ENCODE measurements at places on chromosomes 11 and 22.

DNA sequence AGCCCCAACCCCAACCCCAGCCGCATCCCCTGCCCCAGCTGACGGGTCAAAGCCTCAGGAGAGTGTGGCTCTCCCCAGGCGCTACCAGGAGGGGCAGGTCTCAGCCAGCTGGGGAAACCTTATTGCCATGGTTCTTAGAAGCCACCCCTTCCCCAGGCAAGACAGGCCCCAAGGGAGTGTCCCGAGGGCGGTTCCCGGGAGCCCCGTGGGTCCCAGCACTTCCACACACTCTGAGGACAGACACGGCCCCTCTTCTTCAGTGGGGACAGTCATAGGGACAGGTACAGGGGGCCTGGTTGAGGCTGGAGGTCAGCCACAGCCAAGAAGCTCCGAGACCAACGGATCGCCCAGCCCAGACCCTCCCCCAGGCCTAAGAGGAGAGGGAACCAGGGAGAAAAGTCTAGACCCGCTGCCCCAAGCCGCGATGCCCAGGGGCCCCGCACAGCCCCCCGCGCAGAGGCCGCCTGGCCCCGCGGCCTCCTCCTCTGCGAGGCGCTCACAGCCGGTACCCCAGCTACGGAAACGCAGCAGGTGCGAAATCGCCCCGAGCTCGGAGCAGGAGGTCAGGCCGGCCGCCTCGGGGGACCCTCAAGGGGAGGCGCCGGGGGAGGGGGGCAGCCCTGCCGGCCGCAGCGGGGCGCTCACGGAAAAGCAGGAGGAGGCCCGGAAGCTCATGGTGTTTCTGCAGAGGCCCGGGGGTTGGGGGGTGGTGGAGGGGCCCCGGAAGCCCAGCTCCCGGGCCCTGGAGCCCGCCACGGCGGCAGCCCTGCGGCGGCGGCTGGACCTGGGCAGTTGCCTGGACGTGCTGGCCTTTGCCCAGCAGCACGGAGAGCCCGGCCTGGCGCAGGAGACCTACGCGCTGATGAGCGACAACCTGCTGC lies 2.6 kb downstream of the KLHDC7B start:
- no peak for DNase-seq

- DNase-seq: no peak
Measured at GRCh38 chr22:19223617-19224016, 45.1 kb upstream of the SLC25A1 start.

DNA sequence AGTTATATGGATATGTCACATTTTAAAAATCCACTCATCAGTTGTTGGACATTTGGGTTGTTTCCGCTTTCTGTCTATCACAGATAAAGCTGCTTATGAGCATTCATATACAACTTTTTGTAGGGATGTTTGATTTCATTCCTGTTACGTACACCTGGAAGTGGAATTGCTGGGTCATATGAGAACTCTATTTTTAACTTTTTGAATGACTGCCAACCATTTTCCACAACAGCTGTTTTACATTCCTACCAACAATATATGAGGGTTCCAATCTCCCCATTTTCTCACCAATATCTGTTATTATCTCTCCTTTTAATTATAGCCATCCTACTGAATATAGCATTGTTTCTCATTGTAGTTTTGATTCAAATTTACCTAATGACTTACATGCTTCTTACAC lies 172.0 kb downstream of the UVRAG start:
- DNase-seq: no peak

DNA sequence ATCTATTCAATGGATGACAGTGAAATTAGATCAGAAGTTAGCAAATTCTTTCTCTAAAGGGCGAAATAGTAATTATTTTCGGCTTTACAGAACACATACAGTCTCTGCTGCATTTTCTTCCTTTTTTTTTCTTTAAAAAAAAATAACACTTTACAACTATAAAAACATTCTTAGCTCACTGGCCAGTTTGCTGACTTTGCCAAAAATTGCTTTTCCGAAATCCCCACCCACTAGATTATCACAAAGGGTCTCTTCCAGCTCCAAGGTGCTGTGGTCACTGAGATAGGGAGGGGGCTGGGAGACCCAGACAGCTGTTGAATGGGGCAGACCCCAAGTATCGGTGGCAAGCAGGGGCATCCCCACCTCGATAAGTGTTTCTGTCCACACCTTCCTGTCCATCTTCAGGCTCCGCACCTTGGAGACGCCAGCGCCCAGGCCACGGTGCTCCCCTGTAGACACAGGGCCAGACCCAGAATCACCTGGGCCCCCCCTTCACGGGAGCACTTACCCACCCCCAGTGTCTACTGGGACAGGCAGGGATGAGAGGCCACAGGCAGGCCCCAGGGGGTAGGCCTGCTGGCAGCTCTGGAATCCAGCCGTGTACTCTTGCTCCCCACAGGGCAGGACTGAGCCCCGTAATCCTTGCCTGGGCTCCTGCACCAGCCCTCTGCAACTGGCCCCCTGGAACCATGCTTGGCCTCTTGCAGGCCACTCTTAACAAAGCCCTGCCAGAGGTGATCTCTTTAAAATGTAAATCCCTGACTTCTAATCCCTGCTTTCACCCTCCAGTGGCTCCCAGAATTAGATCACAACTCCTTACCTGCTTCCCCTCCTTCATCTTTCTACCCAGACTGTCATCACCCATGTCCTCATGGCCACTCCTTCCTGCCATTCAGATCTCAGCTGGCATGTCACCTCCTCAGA lies 31.5 kb upstream of the PDE2A start:
- no peak for DNase-seq

- DNase-seq: no peak
Measured at GRCh38 chr22:31872209-31872608, 72.1 kb upstream of the YWHAH start.

DNA sequence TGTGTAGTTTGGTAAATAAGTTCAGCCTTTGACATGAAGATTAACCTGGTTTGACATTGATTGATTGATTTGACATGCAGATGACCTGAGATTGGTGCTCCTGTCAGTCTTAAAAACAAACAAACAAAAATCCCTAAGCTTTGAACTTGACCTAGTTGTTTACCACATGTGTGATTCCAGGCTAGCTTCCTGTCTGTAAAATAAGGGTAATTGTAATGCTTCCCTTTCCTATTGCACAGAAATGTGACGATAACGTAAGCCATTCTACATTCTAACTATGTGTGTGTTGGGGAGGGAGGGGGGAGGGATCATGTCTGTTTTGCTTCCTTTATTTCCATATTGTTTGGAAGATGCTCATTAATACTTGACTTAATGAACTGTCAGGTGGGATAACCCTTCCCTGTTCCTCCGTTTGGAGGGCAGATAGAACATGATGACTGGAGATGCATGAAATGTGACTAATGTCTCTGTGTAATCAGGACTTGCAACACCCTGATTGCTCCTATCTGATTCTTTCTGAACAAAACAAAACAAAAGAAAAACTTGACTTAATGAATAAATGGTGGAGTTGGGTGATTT lies 106.1 kb upstream of the CLMP start:
- no peak for DNase-seq

DNA sequence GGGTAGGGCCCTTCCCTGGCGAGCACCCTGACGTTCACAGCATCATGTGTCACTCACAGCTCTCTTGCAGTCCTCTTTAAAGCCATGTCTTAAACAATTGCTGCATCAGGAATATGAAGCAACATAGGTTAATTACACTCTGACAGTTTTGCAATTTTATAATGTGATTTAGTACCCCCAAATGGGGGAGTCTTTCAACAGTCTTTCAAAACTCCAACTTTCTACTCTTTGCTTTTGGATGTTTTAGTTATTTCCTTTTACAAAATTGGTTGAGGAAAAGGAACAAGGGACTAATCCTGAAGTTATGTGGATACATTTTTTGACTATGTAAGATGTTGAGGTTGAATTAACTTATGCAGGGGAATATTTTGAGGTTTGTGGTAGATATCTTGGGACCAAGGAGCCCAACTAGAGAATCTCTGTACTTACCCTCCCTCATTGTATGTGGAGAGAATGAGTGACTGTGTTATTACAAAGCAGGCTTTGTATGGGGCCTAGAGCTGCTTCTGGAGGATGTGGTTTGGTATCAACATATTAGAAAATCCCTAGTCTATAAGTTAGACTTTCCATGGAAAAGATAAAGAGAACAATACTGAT lies at the start of gene MMP8:
Gene MMP8 (minus strand): TSS at position 51 of the 597 bp plus-strand sequence. CDS start 99 bp downstream, outside the sequence.
- DNase-seq: peak; percentile 22

- no peak for DNase-seq
Measured at GRCh38 chr22:48353116-48353947, 1474.3 kb downstream of the BRD1 start.

GRCh38 chr11:117610045-117610444 lies 187.0 kb downstream of the DSCAML1 start:
- peak; percentile 4 for DNase-seq

GRCh38 chr11:111841370-111842053 lies 29.9 kb downstream of the ALG9 start:
- peak; percentile 52 for DNase-seq

GRCh38 chr11:38460429-38460828 lies 1862.4 kb upstream of the RAG2 start:
- peak; percentile 22 for DNase-seq

- DNase-seq: no peak
Measured at GRCh38 chr22:46148816-46149511, 1.4 kb upstream of the PPARA start.

DNA sequence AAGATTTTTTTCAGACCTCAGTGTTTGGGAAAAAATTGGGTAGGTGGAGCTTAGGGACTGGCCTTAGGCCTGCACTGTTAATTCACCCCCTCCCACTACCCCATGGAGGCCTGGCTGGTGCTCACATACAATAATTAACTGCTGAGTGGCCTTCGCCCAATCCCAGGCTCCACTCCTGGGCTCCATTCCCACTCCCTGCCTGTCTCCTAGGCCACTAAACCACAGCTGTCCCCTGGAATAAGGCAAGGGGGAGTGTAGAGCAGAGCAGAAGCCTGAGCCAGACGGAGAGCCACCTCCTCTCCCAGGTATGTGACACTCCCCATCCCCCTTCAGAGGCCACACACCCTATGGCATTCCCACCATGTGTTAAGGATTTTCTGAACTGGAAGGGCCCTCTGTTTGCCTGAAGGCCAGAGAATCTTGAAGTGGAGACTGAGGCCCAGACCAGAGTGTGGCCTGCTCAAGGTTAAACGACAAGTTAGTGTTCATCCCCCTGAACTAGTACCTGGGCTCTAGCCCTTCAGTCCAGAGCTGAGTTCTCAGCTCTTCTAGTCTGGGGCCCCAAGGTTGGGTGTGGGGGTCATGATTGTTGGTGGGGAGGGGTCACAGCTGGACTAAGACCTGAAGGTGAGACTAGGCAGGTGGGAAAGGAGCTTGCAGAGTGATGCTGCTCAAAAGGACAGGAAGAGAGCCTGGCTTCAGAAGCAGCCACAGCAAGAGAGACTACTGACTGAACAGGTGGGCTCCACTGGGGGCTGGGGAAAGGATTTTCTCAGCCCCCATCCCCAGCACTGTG lies 2.3 kb upstream of the FOLR1 start:
- no peak for DNase-seq

DNA sequence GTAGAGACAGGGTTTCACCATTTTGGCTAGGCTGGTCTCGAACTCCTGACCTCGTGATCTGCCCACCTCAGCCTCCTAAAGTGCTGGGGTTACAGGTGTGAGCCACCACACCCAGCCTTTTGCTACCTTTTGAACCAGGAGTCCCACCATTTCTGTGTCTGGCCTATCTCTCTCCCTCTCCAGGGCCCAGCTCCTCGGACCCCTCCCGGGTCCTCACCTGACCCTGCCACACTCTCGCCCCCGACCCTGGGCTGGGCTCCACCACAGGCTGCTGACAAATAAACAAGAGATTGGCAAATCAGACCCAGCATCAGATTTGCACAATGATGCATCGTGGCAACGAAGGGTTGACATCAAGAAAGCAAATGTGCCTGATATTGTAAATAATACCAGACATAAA lies 8.8 kb downstream of the KRTAP5-5 start:
- no peak for DNase-seq

GRCh38 chr22:41732096-41732772 lies 32.9 kb downstream of the MEI1 start:
- DNase-seq: no peak

- DNase-seq: no peak
Measured at GRCh38 chr11:32899438-32899837, 6.8 kb downstream of the QSER1 start.

DNA sequence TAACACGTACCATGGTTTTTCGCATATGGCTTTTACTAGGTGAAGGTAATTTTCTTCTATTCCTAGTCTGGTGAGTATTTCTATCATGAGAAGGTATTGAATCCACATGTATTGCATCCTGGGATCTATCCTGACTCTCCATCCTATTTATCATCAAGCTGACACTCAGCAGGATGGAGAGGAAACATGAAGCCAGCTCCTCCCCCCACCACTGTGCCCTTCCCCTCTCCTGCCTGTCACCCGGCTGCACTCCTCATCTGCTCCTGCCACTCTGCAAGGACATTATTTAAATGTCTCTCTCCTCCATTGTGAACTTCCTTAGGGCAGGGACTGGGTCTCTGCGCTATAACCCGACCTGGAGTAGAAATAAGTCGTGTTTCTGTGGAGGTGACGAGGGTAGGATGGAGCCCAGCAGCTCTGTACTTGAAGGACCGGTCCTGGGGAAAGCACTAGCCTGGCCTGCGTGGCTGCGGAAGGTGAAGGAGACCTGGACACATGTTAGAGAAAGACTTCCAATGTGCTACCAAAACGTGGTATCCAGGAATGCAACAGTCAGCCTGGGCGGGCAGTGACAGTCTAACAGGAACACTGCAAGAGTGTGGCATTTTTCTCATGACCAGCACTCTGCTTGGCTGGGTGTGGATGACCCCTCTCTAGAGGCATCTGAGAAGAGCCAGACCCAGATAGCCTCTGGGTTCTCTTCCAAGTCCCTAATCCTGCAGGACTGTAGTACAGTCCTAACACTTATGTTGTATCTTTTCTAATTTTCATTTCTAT lies 111.2 kb downstream of the MICAL3 start:
- no peak for DNase-seq

- DNase-seq: no peak
Measured at GRCh38 chr22:45448431-45448830, 34.9 kb downstream of the RIBC2 start.

DNA sequence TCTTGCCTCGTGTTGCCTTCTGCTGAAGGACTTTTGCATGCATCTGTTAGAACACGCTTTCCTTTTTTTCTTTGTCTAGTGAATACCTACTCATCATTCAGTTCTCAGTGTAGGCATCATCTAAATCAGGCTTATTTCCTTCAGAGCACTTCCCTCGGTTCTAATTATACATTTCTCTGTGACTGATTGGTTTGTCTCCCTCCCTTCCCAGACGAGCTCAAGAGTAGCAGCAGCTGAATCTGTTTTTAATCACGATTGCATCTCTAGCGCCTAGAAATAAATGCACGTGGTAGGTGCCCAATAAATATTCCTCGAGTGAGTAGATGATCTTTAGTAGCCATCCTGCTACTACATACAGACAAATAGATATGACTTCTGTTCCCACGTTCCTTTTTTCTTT lies 6.3 kb downstream of the CEP164 start:
- DNase-seq: no peak

DNA sequence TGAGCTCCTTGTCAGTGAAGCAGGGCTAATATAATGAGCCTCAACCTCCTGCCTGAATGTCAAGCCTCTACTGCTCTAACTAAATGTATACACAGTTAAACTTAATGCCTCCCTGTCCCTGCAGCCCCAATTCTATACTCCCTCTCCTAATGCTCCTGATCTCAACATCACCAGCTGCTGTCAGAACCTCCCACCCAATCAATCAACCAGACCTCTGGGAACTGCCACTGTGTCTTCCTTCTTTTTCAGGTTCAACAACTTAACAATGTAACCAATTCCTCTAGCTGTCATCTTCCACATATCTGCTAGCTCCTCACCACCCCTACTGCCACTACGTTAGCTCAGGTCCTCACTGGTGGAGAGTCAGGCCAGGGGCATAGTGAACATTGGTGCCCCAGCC lies 339.8 kb upstream of the NARS2 start:
- DNase-seq: no peak

- no peak for DNase-seq
Measured at GRCh38 chr11:132691848-132692550, 840.3 kb downstream of the OPCML start.

GRCh38 chr11:75261902-75262361 lies 21.4 kb downstream of the TPBGL start:
- DNase-seq: no peak

All from HS-5 (cell line).